Progenitor cell of endocrine pancreas (in vitro differentiated cells): ENCODE measurements at places on chromosomes 7 and 10.

DNA sequence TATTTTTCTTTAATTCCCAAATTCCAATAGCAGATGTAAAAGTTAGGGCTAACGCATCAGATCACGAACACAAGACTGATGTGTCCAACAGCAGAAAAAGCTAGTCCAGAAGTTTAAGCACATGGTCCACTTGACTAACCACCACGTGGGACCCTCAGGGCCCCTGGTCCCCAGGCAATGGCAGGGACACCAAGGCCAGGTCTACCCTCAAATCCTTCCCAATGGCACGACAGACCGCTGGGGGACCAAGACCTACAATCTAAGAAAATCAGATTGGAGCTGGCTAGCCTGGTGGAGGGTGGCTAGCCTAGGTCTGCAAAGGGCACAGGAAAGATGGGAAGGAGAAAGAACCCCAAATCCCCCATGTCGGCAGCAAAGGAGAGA is 1.5 kb downstream of the GIGYF1 start:
- H3K4me3 ChIP-seq, result peak overlapping the region; percentile 90
- no peak for DNase-seq
- H3K36me3 ChIP-seq, result peaks cover 2% of the 10 kb centered on the region
- peak overlapping the region; percentile 3 for H3K27ac ChIP-seq

- peaks cover 1% of the 10 kb centered on the region for H3K4me1 ChIP-seq
- no peak overlapping the region for H3K4me3 ChIP-seq
- DNase-seq, result no peak
- H3K36me3 ChIP-seq, result no peaks in the 10 kb centered on the region
- H3K27me3 ChIP-seq, result no peaks in the 10 kb centered on the region
Measured at GRCh38 chr10:35511647-35512046, 93.5 kb upstream of the GJD4 start.

DNA sequence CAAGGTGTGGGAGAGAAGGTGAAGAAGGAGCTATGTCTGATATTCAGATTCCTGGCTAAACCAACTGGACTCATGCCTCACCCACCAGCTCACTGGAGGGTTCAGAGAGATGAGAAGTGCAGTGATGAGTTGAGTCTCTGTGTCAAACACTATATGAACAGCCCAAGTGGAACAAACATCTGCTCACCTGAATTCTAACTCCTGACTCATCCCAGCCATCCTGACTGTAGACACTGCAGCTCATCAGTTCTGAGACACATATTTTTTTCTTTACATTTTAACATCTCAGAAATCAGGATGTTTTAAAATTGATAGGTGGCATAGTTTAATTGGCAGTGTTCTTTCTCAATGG is 27.3 kb downstream of the GSDME start:
- H3K36me3 ChIP-seq, result peaks cover 5% of the 10 kb centered on the region
- no peaks in the 10 kb centered on the region for H3K27me3 ChIP-seq
- H3K4me3 ChIP-seq, result no peak overlapping the region
- no peak overlapping the region for H3K27ac ChIP-seq

- no peaks in the 10 kb centered on the region for H3K27me3 ChIP-seq
- peaks cover 3% of the 10 kb centered on the region for H3K36me3 ChIP-seq
- no peak for DNase-seq
- peaks cover 6% of the 10 kb centered on the region for H3K4me1 ChIP-seq
- H3K4me3 ChIP-seq, result no peak overlapping the region
Measured at GRCh38 chr7:130092598-130092997, 22.3 kb downstream of the KLHDC10 start.
